ENCODE measurements at places on chromosomes 16 and 17. TPM values are rescaled to one million over a fixed set of nuclear protein-coding genes. Genes with fewer than 3 reads are reported as not detected.

Gene SDR42E2
- not detected for total RNA-seq

Gene TBC1D3I
- 0.63 TPM for total RNA-seq

Gene TBC1D3G
- total RNA-seq = not detected

Gene KRTAP2-3
- total RNA-seq = not detected

Gene ZSCAN10
- not detected for total RNA-seq

Gene IRX3
- 2.0 TPM for total RNA-seq

Gene USP36
- 95.9 TPM for total RNA-seq

Gene GUCY2D
- total RNA-seq = not detected

Gene YPEL3
- total RNA-seq = 105 TPM

Gene PERCC1
- total RNA-seq = not detected

Gene TMEM238L
- total RNA-seq = not detected

Gene RNF222
- total RNA-seq = 0.56 TPM

Gene TMIGD1
- total RNA-seq = not detected

Gene KCNG4
- total RNA-seq = not detected

Gene PRAC2
- not detected for total RNA-seq

Gene TP53TG3F
- not detected for total RNA-seq

Gene SOX15
- total RNA-seq = 2.8 TPM

Gene CHRNB1
- 11.6 TPM for total RNA-seq

Gene LITAFD
- not detected for total RNA-seq

Gene SEPTIN12
- not detected for total RNA-seq

Gene SENP3
- 80.7 TPM for total RNA-seq

Gene PIPOX
- total RNA-seq = 7.8 TPM

Gene OR1F1
- not detected for total RNA-seq

Gene KRT24
- not detected for total RNA-seq

Gene KRTAP3-2
- not detected for total RNA-seq

Gene HID1
- 14.3 TPM for total RNA-seq

Gene PRSS22
- total RNA-seq = not detected

Gene CDT1
- not detected for total RNA-seq

Gene CACNG5
- total RNA-seq = not detected

Gene SLC5A2
- total RNA-seq = not detected

Gene NLRP1
- total RNA-seq = 73.2 TPM

Gene ZNF689
- 7.4 TPM for total RNA-seq

Gene TBC1D26
- not detected for total RNA-seq

Gene CTDNEP1
- total RNA-seq = 51.7 TPM

Gene EEF2K
- 35.1 TPM for total RNA-seq

Gene GGA3
- total RNA-seq = 33.3 TPM

Gene COL1A1
- total RNA-seq = 261 TPM

Gene KCNJ2
- 2.0 TPM for total RNA-seq

Gene VMO1
- total RNA-seq = 5.9 TPM

Gene CCT6B
- 1.1 TPM for total RNA-seq

Measured in thoracic aorta (tissue), 2 donors.